ENCODE measurements at places on chromosomes 11 and 22.
A peak's percentile ranks its signal among the peaks of the same experiment; 100 is the strongest.

GRCh38 chr11:60717956-60718355, 6.6 kb upstream of the MS4A18 start:
- DNase-seq: no peak

GRCh38 chr11:57901278-57901677, 122.4 kb upstream of the OR9Q1 start:
- DNase-seq: peak; percentile 46

- no peak for DNase-seq
These were observed 99.0 kb upstream of the NNMT start for GRCh38 chr11:114196997-114197703.

- no peak for DNase-seq
These were observed 6.3 kb downstream of the CD44 start for GRCh38 chr11:35145271-35145670.

GRCh38 chr11:124807201-124807600, 7.0 kb upstream of the MSANTD2 start:
- no peak for DNase-seq

GRCh38 chr11:70544774-70545609, 146.7 kb downstream of the CTTN start:
- no peak for DNase-seq

- no peak for DNase-seq
These were observed 76.1 kb upstream of the PAX6 start for GRCh38 chr11:31887180-31887579.

GRCh38 chr22:36185828-36186624, 15.6 kb downstream of the APOL4 start:
- DNase-seq: no peak

DNA sequence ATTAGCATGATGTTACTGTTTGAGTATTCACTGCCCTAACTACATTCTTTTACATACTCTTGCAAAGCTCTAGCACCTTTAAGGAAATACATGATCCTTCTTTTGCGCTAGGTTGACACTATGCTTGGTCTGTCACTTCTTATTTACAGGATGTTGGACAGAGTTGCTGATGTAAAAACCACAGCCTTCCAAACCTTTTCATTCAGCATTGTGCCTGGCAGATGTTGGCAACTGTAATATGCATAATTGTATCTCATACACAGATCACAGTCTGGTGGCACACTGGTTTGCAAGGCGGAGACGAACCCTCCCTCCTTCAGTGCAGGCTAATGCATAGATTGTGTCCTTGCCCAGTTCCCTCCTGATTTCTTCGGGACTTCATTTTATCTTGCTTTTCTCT, 224.1 kb downstream of the SNX19 start:
- DNase-seq: no peak

DNA sequence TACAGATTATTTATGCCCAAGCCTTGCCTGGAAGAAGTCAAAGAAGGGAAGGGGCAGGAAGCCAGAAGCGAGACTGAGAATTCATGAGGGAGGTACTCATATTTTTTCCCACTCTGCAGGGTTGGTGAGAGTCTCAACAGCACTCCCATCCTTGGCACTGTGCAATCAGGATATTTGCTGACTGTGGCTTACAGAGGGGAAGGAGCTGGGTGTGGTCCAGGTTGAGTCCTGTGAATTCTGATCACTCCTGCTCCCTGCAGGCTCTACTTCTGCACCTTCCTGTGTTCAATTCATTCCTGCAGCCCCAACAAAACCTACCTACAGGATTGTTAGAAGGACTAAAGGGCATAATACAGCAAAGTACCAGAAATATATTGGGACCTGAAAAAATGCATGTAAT, 530.5 kb downstream of the INSC start:
- no peak for DNase-seq

DNA sequence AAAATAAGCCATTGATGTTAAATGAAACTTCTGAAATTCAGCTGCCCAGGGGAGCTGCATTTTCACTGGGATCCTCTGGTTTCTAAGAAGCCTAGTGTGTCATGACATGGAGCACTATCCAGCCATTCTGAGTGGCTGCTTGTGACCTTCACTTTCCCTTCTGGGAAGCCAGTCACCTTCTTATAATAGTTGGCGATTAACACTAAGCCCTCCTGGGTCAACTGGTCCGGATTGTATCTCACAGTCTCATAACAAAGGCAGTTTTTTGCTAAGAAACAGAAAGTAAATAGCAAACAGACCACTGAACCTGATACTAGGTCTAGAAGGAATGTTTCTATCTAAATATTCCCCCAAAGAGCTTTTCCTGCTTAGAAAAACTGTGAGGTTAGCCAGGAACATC, 7.9 kb downstream of the CSRP3 start:
- no peak for DNase-seq

GRCh38 chr22:35921777-35922176, 106.8 kb downstream of the RBFOX2 start:
- peak; percentile 63 for DNase-seq

GRCh38 chr11:110358336-110358735, 61.9 kb upstream of the RDX start:
- DNase-seq: no peak

GRCh38 chr11:107688322-107688918, 23.4 kb downstream of the SLN start:
- no peak for DNase-seq

All from foreskin keratinocyte (primary cell).